ENCODE measurements at places on chromosomes 2 and 18.

- H3K4me1 ChIP-seq, result no peaks in the 10 kb centered on the region
- H3K4me3 ChIP-seq, result no peak overlapping the region
- H3K36me3 ChIP-seq, result no peaks in the 10 kb centered on the region
These were observed 510.9 kb upstream of the CELF4 start for GRCh38 chr18:38076346-38077070.

DNA sequence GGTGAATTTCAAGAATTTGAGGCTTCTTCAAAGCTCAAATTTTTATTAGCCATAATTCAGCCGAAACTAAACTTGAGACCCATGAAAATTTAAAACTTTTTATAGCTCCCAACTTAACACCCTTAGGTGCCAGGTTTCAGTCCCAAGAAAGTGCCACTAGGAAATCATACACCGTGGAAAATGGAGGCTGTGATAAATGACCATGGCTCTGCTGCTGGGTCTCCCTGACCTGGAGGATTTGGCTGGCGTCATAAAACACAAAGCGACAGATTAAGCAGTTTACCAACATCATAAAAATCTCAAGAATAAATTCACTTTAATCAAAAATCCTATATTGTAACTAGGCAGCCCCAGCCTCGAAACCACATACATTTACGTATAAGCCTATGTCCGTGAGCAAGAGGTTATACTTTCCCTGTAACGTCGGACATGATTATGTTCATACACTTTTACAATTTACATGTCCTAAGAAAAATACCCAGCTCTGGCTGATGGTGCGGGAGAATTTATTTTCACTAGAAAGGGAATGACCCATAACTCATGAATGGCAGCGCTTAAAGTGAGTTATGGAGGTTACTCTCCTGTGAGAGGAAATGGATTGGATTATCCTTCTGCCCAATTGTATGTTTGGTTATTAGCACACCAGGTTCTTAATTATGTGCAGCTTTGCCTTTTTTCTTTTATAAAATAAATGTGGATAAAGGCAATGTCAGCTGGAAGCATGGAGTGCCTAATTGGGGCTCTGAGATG is 329.4 kb downstream of the AGPS start:
- H3K36me3 ChIP-seq, result no peaks in the 10 kb centered on the region
- no peak overlapping the region for H3K4me3 ChIP-seq
- H3K27ac ChIP-seq, result no peak overlapping the region
- ATAC-seq, result no peak
- H3K4me1 ChIP-seq, result no peaks in the 10 kb centered on the region

DNA sequence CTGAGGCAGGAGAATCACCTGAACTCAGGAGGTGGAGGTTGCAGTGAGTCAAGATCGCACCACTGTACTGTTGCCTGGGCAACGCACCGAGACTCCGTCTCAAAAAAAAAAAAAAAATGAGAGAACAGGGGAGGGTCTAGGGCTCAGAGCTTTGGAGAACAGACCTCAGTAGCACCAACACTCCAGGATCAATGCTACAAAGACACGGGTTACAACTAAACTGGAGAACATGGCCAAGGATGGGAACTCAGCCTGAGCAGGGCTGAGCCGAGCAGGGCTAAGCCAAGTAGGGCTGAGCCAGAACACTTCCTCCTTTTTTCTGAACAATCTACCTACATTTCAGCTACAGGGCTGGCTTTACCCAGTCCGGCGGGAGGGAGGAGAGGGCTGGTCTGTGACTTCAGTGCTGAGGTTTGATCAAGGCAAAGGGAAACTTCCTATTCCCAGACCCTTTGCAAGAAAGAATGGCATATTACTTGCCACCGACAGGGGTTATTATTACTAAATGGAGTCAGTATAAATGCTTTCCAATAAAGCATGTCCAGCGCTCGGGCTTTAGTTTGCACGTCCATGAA is 2.9 kb upstream of the CASP8 start:
- peaks cover 66% of the 10 kb centered on the region for H3K4me1 ChIP-seq
- no peaks in the 10 kb centered on the region for H3K27me3 ChIP-seq
- H3K27ac ChIP-seq, result peak overlapping the region; percentile 95
- peak; percentile 76 for ATAC-seq

GRCh38 chr2:102661846-102662245 is 42.5 kb downstream of the SLC9A2 start:
- peaks cover 11% of the 10 kb centered on the region for H3K27me3 ChIP-seq
- H3K4me1 ChIP-seq, result peaks cover 8% of the 10 kb centered on the region
- no peak for ATAC-seq
- H3K27ac ChIP-seq, result no peak overlapping the region

DNA sequence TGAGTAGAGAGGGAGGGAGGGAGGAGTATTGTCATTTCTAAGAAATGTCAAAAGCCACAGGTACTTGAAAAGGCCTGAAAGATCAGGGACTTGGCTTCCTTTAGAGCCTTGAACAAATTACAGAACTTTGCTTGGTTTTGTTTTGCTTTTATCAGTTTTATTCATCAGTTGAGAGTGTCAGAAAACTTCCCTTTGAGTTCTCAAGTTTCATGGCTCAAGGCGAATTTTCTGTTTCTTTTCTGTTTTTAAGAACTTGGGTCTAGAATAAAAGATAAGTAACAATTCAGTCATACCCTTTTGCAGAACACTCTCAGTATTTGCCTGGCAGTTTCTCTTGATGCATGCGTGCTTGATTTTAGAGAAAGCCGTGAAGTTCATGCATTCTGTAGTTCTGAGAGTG is 531.9 kb downstream of the PARD3B start:
- no peak overlapping the region for H3K4me3 ChIP-seq
- no peak overlapping the region for H3K27ac ChIP-seq
- ATAC-seq, result no peak
- H3K4me1 ChIP-seq, result no peaks in the 10 kb centered on the region
- no peaks in the 10 kb centered on the region for H3K36me3 ChIP-seq

GRCh38 chr2:2681711-2682251 is 350.7 kb upstream of the MYT1L start:
- H3K4me3 ChIP-seq, result no peak overlapping the region
- ATAC-seq, result peak; percentile 42
- no peaks in the 10 kb centered on the region for H3K36me3 ChIP-seq
- H3K4me1 ChIP-seq, result peaks cover 9% of the 10 kb centered on the region

DNA sequence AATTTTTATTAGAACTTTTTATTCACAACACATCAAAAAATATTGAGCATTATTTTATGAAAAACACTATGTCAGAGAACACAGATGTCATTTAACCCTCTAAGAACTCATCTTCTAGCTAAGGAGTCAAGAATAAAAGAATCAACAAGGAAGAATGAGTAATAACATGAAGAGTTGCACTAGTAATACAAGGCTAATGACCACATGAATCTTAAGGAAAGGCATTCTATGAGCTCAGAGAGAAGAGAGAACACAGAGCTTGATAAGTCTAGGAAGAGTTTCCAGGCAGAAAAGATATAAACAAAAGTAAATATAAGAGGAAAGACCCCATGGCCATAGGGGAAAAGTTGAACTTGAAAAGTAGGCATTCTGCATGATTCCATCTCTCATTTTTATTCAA is 166.5 kb downstream of the MAIP1 start:
- H3K36me3 ChIP-seq, result no peaks in the 10 kb centered on the region
- H3K4me1 ChIP-seq, result no peaks in the 10 kb centered on the region
- no peak overlapping the region for H3K27ac ChIP-seq
- no peak overlapping the region for H3K4me3 ChIP-seq

DNA sequence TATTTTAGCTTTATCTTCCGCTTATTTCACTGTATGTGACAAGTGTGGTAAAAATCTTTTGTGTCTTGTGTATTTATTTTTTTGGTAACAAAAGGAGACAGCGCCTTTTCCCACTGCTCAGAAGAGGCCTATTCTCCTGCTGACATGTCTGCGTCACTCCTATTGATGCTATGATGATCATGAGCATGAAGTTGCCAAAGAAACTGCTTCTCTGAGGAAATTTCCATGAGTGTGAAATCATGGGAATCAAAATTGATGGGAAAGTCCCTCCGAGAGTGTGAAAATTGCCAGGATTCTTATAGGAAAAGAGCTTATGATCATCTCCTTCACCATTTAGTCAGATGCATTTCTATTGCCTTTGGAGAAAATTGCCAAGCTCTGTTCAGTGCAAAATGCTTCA is 36.5 kb upstream of the DARS1 start:
- ATAC-seq, result no peak
- no peak overlapping the region for H3K4me3 ChIP-seq
- peaks cover 32% of the 10 kb centered on the region for H3K4me1 ChIP-seq
- H3K27me3 ChIP-seq, result no peaks in the 10 kb centered on the region
- no peak overlapping the region for H3K27ac ChIP-seq
- H3K36me3 ChIP-seq, result no peaks in the 10 kb centered on the region

DNA sequence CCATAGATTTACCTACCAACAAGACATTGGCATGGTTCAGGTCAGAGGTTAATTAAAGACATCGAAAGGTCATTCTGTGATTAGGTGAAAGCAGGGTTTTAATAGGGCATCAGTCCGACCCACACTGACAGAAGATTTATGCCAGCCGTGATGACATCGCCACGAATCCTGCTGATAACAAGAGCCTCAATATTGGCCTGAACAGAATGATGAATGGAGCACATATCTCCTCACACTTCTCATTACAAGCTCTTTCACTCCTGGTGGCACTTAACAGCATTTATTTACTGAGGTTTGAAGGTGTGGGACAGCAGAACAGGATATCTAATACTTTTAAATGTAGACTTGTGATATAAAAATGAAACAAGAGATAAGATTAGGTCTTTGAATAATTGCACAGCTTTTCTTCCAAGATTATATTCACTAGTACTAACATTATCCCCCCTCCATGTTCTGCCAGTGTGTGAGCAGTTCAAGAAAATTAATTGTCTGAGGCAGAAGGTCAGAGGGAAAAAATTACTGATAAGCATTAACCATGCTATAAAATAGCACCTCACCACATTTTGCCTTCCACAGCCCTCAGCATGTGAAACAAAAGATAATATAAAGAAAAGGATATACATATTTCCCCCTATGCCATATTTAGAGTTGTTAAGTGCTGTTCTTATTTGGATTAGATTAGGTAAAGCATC is 23.1 kb upstream of the INSIG2 start:
- H3K27me3 ChIP-seq, result no peaks in the 10 kb centered on the region
- H3K4me1 ChIP-seq, result peaks cover 11% of the 10 kb centered on the region
- no peak overlapping the region for H3K4me3 ChIP-seq
- H3K27ac ChIP-seq, result no peak overlapping the region

DNA sequence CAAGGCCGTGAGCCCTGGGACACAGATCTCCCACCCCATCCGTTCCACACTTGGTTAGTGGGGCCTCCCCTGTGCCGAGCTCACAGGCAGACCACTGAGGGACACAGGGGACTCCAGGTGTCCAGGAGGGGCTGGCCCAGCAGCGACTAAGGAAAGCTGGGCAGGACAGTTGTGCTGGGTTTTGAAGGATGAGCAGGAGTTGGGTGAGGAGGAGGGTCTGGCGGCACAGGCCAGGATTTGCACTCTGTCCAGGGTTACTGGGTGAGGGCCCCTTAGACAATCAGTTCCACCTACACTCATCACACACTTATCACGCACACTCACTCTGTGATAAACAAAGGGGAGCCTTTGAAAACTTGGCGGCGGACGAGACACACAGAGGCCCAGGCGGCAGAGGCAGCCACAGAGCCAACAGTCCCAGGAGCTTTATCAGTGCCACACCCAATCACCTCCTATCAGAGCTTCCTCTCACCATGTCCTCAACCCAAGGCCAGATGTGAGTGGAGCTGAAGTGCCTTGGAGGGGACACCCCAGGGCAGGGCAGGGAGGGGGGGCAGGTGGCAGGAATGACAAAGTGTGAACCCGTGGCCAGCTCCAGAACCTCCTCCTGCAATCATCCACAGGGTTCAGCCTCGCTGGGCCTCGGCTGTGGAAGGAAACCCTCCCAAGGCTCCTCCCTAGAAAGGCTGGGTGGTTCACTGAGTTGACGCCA is 26.6 kb downstream of the BIN1 start:
- H3K27me3 ChIP-seq, result no peaks in the 10 kb centered on the region
- ATAC-seq, result peak; percentile 65
- H3K4me1 ChIP-seq, result peaks cover 94% of the 10 kb centered on the region
- peak overlapping the region; percentile 87 for H3K4me3 ChIP-seq

DNA sequence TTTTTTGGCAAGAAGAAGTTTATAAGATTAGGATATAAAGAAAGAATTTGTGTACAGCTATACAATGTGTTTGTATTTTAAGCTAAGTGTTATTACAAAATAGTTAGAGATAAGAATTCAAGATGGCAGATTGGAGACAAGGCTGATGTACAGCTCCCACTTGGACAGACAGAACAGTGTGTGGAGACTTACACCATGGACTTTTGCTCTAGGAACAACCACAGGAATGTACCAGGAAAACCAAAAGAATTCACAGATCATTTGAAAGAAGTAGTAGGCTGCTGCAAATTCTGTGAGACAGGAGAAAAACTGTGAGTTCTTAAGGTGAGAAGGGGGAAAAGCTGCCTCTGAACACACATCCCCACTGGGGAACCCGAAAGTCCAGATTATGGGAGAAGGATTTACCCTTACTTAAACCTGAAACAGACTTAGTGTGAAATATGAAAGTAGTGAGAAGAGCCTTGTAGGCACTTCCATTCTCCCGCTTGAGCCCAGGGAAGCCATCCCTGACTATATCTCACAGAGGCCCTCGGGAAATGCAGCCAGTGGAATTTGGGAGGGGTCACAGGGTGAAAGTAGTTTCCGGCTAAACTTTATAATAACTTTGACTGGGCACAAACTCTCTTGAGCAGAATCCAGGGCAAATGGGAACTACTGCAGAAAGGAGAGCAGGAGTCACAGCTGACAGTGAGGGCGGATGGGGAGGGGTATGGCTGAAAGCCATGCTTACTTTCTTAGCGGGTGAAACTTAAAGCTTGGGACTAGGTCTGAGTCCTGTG is 11.6 kb upstream of the RPRD1A start:
- H3K36me3 ChIP-seq, result peaks cover 3% of the 10 kb centered on the region
- no peak for ATAC-seq
- no peak overlapping the region for H3K27ac ChIP-seq
- H3K4me3 ChIP-seq, result no peak overlapping the region
- H3K27me3 ChIP-seq, result peaks cover 17% of the 10 kb centered on the region

DNA sequence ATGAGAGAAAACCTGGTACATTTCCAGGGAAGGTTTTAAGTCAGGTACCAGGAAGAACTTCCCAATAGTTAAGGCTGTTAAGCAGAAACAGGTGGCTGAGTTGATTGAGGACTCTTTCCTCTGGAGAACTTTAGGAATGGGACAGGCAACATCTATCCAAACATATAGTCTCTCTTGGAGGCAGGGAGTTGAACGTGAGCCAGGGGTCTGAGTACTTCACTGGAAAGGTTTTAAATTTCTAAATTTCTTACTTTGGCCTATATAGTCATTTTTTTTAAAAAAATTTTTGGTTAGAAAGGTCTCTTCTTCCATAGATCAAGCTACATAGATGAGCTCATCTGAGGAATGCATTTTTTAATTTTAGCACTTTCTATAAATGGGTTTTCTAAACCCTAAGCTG is 261.4 kb upstream of the TCF4 start:
- H3K27me3 ChIP-seq, result no peaks in the 10 kb centered on the region
- no peak overlapping the region for H3K4me3 ChIP-seq
- H3K36me3 ChIP-seq, result no peaks in the 10 kb centered on the region
- no peak overlapping the region for H3K27ac ChIP-seq
- no peaks in the 10 kb centered on the region for H3K4me1 ChIP-seq

DNA sequence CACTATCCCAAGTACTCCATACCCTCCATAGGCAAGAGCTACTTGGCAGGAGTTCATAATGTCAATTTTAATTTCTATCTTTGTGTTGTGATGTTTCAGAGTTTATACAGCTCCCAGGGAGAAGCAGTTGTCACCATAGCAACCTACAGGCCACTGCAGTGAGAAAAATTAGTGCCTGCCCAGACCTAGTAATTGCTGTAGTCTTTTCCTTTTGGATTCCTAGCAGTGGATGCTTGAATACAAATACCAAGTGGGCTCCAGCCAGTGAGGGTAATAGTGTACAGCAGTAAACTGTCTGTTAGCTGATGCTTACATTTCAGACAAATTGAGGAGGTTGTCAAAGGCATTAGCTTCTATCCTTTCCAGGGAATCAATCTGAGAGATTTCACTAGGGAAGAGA is 26.7 kb downstream of the LHCGR start:
- H3K4me1 ChIP-seq, result no peaks in the 10 kb centered on the region
- H3K27ac ChIP-seq, result no peak overlapping the region
- no peak for ATAC-seq
- H3K4me3 ChIP-seq, result no peak overlapping the region
- no peaks in the 10 kb centered on the region for H3K27me3 ChIP-seq
- H3K36me3 ChIP-seq, result no peaks in the 10 kb centered on the region
